ENCODE measurements at places on chromosomes 3 and 15. TPM values are rescaled to one million over a fixed set of nuclear protein-coding genes. Genes with fewer than 3 reads are reported as not detected.

TMEM207 gene
- not detected for total RNA-seq

INKA1 gene
- total RNA-seq = 10.5 TPM

CCR9 gene
- total RNA-seq = not detected

GP5 gene
- total RNA-seq = 0.17 TPM

BFSP2 gene
- not detected for total RNA-seq

GALNT15 gene
- total RNA-seq = 93.0 TPM

SERF2 gene
- total RNA-seq = 934 TPM

FGF12 gene
- total RNA-seq = not detected

MCF2L2 gene
- total RNA-seq = not detected

GLDN gene
- total RNA-seq = 127 TPM

CASR gene
- total RNA-seq = not detected

ARRDC4 gene
- 9.2 TPM for total RNA-seq

VPS8 gene
- total RNA-seq = 76.7 TPM

ZBED2 gene
- not detected for total RNA-seq

RHOA gene
- total RNA-seq = 565 TPM

ACAN gene
- total RNA-seq = under 0.01 TPM

GUCA1C gene
- not detected for total RNA-seq

RASGRF1 gene
- total RNA-seq = under 0.01 TPM

GOLGA8M gene
- 1.2 TPM for total RNA-seq

HCLS1 gene
- 0.17 TPM for total RNA-seq

SLC9C1 gene
- not detected for total RNA-seq

PLA2G4D gene
- total RNA-seq = not detected

PLSCR5 gene
- total RNA-seq = not detected

CAND2 gene
- 16.9 TPM for total RNA-seq

GOLGA8J gene
- total RNA-seq = not detected

IMPG2 gene
- 0.33 TPM for total RNA-seq

CD200R1 gene
- not detected for total RNA-seq

CHRNA5 gene
- 1.5 TPM for total RNA-seq

GPR27 gene
- total RNA-seq = not detected

ARID3B gene
- 1.5 TPM for total RNA-seq

GOLGA6B gene
- not detected for total RNA-seq

IGF2BP2 gene
- 36.8 TPM for total RNA-seq

DALRD3 gene
- 66.0 TPM for total RNA-seq

TRIM42 gene
- total RNA-seq = not detected

RFC4 gene
- 42.2 TPM for total RNA-seq

PAQR5 gene
- 7.9 TPM for total RNA-seq

CPNE9 gene
- total RNA-seq = not detected

C3orf49 gene
- not detected for total RNA-seq

ZPLD1 gene
- not detected for total RNA-seq

ZNF774 gene
- 1.5 TPM for total RNA-seq

HTR3D gene
- total RNA-seq = not detected

SI gene
- total RNA-seq = not detected

ITGA11 gene
- total RNA-seq = 8.6 TPM

LRRC31 gene
- not detected for total RNA-seq

HIGD2B gene
- total RNA-seq = not detected

SYNPR gene
- not detected for total RNA-seq

CFAP100 gene
- total RNA-seq = not detected

PLSCR2 gene
- not detected for total RNA-seq

ERICH6 gene
- 0.15 TPM for total RNA-seq

Data from smooth muscle cell of trachea (primary cell).